ENCODE measurements at places on chromosomes 6 and 20.

- no peak for DNase-seq
These were observed 17.4 kb upstream of the SLCO4A1 start for GRCh38 chr20:62624719-62625453.

GRCh38 chr6:45663251-45664221, 285.8 kb upstream of the SUPT3H start:
- DNase-seq, result peak; percentile 54

- no peak for DNase-seq
These were observed 111.1 kb upstream of the CCDC28A start for GRCh38 chr6:138662471-138662870.

GRCh38 chr6:20211941-20212391, 303 bp downstream of the MBOAT1 start:
- peak; percentile 88 for DNase-seq

DNA sequence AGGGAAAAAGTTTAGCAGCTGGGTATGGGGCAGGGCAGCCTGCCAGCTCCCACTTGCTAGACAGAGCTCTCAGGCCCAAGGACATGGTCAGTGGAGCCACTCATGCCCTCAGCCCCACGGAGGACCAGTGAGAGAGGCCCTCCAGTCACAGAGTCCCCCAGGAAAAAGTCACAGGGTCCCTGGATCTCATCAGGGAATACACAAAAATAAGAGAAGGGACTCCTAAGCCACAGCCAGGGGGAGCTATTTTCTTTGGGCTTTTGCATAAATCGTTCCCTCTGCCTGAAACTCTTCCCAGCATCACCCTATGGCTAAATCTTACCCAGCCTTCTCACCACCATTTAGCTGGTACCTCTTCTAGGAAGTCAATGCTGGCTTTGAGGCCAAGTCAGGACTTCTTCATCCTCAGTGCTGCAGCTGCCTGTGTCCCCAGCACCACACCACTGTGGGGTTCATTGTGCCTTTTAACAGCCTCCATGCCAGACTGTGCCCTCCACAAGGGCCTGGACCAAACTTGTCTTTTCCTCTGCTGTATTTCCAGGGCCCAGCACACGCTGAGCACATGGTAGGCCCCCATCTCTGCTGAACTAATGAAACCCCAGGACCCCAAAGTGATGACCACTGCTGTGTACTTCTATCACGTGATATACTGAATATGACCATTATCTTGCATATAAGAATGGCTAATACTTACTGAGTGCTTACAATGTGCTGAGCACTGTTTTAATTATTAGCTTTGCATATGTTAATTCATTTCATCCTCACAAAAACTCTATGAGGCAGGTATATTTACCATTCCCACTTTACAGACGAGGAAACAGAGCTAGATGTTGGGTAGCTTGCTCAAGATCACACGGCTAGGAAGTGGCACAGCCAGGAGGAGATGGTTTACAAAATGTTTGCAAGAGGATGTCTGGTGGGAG, 2.0 kb downstream of the ZNF335 start:
- DNase-seq, result peak; percentile 62

DNA sequence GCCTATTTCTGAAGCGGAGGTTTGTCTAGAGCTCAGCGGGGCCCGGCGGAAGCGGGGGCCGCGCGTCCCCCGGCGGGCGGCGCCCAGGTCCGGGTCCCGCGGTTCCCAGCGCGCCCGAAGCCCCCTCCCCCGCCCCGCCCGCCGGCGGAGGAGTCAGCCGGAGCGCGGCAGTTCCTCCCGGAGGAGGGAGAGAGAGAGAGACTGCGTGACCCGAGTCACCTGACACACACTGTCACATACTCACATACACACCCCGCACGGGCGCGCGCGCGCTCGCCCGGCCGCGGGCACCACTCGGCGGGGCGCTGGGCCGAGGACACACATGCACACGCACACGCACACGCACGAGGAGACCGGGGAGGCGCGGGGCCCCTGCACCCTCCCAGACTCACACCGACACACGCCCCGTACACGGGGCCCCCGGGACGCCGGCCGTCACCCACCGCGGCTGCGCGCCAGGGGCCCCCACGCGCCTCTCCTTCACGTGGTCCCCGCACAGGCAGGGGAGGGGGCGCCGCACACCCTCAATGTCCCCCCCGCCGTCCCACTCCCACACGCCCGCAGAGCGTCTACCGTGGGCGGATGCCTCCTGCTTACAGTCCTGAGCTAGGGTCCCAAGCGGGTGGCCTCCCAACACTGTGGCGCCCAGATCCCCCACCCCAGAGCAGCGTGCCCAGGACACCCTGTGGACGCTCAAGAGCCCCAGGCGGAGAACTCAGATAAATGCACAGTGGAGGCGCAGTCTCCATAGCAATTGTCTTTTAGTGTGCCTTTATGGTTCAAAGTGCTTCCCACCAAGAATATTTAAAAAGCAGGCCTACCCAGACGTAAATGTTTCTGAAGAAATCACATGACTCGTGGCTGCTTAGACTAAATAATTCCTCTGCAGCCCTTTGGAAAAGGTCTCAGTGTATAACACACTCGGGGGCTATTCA, at the start of gene RRAGD:
Gene RRAGD (minus strand): TSS at position 203 of the 935 bp plus-strand sequence. CDS start 280 bp downstream, outside the sequence.
- peak; percentile 82 for DNase-seq

- no peak for DNase-seq
These were observed 207.7 kb upstream of the JARID2 start for GRCh38 chr6:15038013-15038791.

DNA sequence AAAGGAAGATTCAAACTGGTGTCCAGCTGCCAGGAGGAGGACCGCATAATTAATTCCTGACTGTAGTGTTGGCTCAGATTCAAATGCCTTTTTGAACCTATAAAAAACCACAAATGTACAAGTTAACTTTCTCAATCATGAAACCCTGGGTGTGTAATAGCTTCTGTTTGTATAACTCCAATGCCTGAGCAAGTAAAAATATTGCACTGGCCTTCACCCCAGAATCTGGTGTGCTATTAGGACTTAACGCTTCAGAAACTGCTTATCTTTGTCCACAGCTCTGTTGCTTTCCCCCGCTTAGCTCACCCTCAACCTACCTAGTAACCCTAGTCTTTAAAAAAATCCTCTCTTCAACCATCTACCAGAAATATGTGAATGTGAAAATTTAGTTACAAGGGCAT, 119.1 kb upstream of the MAP7 start:
- DNase-seq, result no peak

- peak; percentile 60 for DNase-seq
These were observed 1.4 kb upstream of the POU3F2 start for GRCh38 chr6:98833057-98833306.

- no peak for DNase-seq
These were observed 53.3 kb upstream of the TMEM181 start for GRCh38 chr6:158506601-158507000.

GRCh38 chr6:111096246-111096645, 8.9 kb downstream of the SLC16A10 start:
- peak; percentile 70 for DNase-seq

DNA sequence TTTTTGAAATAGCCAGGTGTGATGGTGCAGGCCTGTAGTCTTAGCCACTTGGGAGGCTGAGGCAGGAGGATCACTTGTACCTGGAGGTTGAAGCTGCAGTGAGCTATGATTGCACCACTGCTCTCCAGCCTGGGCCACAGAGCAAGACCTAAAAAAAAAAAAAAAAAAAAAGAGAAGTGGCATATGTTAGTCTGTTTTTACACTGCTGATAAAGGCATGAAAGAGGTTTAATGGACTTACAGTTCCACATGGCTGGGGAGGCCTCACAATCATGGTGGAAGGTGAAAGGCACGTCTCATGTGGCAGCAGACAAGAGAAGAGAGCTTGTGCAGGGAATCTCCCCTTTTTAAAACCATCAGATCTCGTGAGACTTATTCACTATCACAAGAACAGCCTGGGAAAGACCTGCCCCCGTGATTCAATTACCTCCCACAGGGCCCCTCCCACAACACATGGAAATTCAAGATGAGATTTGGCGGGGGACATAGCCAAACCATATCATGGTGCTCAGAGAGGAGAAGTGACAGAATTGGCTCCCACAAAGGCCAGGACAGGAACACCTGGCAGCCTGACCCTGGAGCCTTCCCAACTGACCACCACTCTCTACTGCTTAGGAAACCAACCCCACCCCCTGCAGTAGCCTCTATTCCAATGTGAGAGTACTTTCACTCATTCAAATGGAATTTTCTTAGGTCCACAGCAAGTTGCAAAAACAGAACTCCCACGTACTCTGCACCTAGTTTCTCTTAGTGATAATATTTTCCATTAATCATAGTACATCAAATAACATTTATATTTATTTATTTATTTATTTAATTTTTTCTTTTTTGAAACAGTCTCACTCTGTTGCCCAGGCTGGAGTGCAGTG, 29.8 kb downstream of the ARHGAP40 start:
- DNase-seq, result no peak

DNA sequence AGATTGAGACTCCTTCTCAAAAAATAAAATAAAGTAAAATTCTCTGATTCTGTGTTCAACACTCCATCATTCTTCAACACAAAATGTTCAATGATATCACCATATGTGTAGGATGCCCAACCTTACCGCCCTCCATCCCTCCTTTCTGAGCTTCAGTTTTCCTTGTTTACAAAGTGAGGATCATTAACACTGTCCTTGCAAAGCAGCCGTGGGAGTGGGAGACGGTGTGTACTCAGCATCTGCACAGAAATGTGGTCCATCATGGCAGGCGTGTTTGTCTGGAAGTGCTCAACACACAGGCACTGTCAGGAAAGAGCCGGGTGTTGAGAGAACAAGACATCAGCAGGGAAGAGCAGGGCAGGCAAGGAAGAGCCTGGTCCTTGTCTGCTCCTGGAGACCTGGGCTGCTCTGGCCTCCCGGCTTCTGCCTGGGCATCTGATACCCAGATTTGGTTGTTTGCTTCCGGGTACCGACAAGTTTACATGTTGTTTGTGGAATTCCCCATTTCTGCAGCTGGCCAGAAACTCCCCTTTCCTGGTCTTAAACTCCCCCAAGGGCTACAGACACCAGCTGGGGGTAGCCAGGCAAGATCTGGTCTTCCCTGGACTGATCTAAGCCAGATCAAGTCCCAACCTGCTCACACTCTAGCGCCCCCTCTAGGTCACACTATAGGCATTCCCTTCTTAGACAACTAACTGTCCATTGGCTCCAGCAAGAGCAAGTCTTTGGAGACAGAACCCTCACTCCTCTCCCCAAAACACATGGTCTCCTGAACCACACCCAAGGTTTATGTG, 26.7 kb upstream of the TTPAL start:
- no peak for DNase-seq

GRCh38 chr6:22079783-22080182, 217.1 kb downstream of the PRL start:
- DNase-seq, result no peak

GRCh38 chr6:159582736-159583135, 110.3 kb downstream of the SOD2 start:
- no peak for DNase-seq
